Bronchial smooth muscle cell (primary cell): ENCODE measurements at places on chromosomes 11 and 22. TPM values are rescaled to one million over a fixed set of nuclear protein-coding genes. Genes with fewer than 3 reads are reported as not detected.

TSPAN32 gene
- 0.09 and 0.47 TPM in 2 replicates for total RNA-seq

KDELR3 gene
- 43.8 and 67.6 TPM in 2 replicates for total RNA-seq

OR8G1 gene
- not detected in 2 replicates for total RNA-seq

AMOTL1 gene
- 22.4 and 29.7 TPM in 2 replicates for total RNA-seq

MMP27 gene
- not detected in 2 replicates for total RNA-seq

ZNF280B gene
- total RNA-seq = 0.16 TPM in 1 of 2 replicates, not detected in the other

DGCR6L gene
- total RNA-seq = 59.1 and 82.9 TPM in 2 replicates
